Adipocyte (in vitro differentiated cells): ENCODE measurements at places on chromosomes 1 and 21.
A peak's percentile ranks its signal among the peaks of the same experiment; 100 is the strongest.

GRCh38 chr1:185537596-185537995 is 196.6 kb upstream of the HMCN1 start:
- no peak for DNase-seq

DNA sequence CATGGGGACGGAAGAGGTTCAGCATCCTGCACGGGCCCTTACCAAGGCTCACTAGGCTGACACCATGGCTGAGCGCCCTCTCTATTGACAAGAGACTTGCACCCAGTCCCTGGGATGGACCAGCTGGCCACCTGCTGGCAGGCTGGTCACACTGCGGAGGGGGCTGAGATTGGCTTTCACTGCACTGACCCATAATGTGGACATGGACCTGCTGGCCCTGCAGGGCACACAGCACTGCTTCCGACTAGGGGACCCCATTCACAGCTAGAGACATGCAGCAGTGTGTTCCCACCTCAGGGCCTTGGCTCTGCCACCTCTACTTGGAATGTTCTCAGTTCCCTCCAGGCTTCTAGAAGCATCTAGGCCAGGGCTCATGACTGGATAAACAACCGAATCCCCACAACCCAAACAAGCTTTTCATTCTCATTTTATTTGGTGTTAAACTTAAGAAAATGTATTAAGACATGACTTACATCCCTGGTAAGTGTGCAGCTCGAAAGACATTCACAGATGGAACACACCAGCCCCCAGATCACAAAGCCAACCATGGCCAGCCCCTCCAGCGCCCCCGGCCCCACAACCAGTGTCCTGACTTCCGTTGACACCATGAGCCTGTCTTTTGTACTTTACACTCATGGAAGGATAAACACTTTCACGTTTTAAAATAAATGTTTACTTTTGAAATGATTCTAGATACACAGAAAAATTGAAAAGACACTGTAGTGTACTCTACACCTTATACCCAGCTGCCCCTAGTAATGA is 9.3 kb upstream of the SRARP start:
- DNase-seq: peak; percentile 85

DNA sequence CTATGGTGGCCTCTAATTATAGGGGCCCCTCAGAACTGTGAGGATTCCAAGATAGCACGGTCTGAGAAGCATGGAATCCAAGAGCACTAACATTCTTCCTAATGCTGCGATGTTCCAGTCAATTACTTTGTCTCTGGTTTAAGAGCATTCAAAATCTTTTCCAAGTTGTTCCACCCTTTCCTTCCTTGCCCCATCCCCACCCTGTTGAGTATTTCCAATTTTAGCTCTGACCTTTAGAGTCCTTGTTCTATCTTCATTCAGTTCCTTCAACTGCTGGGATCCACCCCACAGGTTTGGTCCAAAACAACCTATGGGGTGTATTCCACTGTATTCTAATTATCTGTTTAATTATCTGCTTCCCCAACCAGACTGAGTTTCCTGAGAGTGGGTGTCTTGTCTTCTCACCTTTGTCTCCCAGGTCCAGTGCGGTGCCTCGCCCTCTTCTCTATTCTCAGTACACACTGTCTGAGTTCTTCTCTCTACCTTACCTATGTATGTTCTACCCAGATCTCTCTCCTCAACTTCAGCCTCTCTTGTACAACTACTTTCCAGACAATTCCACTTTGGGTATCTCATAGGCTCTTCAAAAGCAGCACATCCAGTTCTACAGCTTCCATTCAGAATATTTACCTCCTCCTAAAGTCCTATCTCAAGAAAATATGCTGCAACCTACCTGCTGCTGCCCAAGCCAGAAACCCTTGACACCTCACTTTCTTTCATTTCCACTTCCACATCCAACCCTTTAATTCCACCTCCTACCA is 25.0 kb upstream of the BCL9 start:
- no peak for DNase-seq

DNA sequence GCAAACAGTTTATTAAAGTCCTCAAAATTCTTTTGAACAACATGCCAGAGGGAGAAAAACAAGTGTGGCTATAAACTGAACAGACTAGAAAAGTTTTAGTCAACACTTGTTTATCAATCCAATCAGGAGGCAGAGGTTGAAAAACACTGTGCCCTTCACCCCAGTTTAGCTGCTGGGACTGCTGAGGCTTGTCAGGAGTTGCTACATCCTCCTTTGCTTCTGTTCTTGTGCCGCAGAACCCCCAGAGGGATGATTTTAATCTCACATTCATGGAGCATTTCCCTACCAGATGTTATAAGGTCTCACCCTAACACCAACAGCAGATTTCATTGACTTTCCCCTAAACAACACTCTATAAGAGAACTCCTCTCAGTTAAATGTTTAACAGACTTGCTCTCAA is 321.2 kb downstream of the VAV3 start:
- no peak for DNase-seq
